ENCODE measurements at places on chromosomes 3 and 15.
A peak's percentile ranks its signal among the peaks of the same experiment; 100 is the strongest.

GRCh38 chr15:60531801-60532200 lies 52.9 kb upstream of the ICE2 start:
- DNase-seq = no peak

- no peak for DNase-seq
These were observed 1.7 kb upstream of the IFT57 start for GRCh38 chr3:108223928-108224327.

DNA sequence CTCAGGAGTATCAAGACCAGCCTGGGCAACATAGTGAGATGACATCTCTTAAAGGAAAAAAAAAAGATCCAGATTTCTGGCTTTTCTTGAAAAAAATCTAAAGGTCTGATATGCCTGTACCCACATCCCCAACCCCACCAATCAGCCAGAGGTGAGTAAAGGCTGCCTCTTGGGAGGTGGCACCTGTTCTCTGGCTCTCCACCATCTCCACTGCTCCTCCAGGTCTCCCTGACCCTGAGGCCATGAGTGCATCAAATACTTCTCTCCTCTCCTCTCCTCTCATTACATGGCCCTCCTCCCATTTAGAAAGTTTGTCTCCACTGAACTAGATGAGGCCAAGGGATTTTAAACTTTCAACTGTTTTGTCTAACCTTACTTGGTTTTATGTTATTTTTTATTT lies 5.2 kb downstream of the SIAH2 start:
- DNase-seq = no peak

GRCh38 chr15:55819397-55820034 lies 76.6 kb upstream of the PRTG start:
- no peak for DNase-seq

GRCh38 chr3:17945799-17946399 lies 203.5 kb upstream of the TBC1D5 start:
- DNase-seq = no peak

GRCh38 chr3:24006-24405 lies 172.6 kb upstream of the CHL1 start:
- DNase-seq = no peak

- no peak for DNase-seq
These were observed 29.1 kb downstream of the GPR15 start for GRCh38 chr3:98560911-98561310.

- no peak for DNase-seq
These were observed 33.2 kb upstream of the TSPAN3 start for GRCh38 chr15:77104155-77104554.

- DNase-seq = peak; percentile 64
These were observed 72.6 kb upstream of the ZBED2 start for GRCh38 chr3:111667621-111668239.

DNA sequence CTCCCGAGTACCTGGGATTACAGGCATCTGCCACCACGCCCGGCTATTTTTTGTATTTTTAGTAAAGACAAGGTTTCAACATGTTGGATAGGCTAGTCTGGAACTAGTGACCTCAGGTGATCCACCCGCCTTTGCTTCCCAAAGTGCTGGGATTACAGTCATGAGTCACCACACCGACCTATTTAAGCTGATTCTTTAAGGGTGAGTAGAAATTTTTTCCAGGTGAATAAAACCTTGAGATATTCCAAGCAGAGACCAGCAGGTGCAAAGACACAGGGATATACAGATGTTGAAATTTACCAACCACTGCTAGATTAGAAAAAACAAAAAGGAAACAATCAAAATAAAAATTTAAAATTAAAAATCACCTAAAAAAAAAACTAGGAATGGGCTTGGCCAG lies 74.4 kb upstream of the CHRNB4 start:
- DNase-seq = no peak

DNA sequence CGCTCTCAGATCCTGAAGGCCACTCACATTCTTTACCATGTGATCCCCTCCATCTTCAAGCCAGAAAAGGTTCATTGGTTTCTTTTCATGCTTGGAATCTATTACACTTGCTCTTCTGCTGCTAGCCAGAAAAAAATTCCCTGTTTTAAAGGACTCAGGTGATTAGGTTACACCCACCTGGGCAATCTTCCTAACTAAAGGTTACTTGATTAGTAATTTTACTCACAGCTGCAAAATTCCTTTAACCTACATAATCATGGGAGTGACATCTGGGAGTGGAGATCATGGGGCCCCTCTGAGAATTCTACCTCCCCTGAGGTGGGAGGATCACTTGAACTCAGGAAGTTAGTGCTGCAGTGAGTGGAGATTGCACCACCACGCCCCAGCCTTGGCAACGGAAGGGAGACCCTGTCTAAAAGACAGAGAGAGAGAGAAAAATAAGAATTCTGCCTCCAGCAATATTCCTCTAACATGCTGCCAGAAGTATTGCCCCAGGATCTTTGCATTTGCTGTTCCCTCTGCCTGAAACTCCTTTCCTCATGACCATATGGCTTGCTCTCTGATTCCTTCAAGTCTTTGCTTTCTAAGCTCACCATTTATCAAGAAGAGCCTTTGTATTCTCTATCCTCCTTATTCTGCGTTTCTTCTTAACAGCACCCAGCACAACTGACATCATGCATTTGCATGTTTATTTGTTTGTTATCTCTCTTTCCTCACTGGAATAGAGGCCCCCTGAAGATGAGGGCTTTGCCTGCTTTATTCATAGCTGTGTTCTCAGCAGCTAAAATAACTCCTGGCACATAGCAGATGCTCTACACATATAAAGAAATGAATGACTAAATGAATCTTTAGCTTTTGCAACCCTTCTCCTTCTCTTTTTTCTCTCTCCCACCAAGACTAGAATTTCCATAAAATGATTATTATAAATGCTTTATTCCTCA lies 68.2 kb downstream of the EDEM1 start:
- no peak for DNase-seq

DNA sequence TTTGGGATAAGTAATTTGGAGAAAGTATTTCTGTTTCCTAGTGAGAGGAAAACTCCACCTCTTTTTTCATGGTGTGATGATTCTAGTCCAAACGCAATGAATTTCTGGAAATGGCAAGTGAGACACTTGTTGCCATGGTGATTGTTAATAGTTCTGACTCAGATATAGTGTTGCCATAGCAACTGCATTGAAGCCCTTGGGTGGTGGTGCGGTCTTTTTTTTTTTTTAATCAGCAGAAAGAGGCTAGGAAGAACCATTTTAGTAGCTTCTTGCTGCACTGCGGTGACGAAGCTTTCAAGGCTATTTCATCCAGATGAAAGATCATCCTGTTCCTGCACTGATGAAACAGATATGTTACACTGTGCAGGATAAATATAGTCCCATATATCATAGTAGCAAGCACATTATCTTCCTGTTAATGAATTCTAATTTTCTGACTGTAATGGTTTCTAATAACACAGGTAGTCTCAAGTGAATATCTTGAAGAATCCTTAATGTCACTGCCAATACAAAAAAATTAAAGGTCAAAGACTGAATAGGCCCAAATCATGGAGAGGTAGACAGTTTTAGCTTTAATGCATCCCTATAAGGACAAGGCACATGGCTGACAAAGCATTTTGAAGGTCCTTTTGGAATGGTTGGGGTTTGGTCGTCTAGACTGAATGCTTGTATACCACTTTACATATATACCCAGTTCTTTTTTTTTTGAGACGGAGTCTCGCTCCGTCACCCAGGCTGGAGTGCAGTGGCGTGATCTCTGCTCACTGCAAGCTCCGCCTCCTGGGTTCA lies 125.1 kb upstream of the ZBTB20 start:
- no peak for DNase-seq

- no peak for DNase-seq
These were observed 21.9 kb downstream of the IL20RB start for GRCh38 chr3:136979684-136980083.

GRCh38 chr15:65082303-65082953 lies 5.9 kb downstream of the KBTBD13 start:
- DNase-seq = no peak

DNA sequence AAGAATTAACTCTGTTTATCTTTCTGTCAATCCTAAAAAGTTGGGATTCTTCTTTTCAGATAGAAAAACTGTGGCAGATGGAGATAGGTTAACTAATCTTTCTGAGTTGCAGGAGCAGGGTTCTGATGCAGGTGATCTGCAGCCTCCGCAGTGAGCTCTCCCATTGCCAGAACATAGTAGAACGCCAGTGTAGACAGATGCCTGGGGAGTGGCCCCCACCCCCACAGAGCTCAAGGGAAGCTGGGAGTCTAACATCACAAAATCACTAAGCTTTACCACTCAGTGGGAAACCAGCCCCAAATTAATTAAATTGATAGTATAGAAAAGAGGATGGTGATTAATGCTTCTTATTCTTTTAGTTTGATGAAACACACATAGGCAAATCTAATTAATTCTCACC lies 295.0 kb upstream of the ATP10A start:
- no peak for DNase-seq

GRCh38 chr3:115226844-115227445 lies 79.9 kb upstream of the ZBTB20 start:
- DNase-seq = no peak

DNA sequence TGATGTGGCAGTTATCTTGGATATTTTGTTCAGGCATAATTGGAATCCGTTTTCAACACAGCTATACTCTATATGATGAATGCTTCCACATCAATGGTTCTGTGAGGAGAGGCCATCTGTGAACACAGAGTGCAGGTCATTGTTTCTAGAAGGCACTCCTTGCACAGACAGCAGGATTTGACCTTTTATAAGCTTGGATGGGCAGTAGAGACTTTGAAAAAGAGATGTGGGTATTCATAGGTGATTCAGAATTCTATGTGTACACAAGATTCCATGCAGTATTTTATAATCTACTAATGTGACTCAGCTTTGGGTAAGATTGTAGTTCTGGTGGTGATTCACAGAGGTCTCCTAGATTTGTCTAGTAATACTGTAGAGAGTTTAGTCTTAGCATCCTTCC lies 12.5 kb downstream of the ARPP21 start:
- DNase-seq = no peak

DNA sequence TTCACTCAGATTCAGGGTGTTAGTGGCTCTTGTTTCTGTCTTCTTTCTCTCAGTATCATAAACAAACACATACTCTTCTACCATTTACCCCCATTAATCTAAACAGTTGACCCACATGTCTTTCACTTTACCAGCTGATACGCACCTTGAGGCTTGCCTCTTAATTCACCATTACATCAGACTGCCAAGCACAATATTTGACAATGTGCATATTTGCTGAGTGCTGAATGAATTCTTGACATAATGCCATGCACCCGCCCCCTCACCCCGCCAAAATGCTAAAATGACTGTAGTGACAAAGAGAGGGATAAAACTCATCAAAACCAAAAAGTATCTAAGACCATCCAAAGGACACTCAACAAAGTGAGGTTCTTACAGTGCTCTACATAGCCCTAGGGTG lies 57.4 kb downstream of the NGLY1 start:
- no peak for DNase-seq

DNA sequence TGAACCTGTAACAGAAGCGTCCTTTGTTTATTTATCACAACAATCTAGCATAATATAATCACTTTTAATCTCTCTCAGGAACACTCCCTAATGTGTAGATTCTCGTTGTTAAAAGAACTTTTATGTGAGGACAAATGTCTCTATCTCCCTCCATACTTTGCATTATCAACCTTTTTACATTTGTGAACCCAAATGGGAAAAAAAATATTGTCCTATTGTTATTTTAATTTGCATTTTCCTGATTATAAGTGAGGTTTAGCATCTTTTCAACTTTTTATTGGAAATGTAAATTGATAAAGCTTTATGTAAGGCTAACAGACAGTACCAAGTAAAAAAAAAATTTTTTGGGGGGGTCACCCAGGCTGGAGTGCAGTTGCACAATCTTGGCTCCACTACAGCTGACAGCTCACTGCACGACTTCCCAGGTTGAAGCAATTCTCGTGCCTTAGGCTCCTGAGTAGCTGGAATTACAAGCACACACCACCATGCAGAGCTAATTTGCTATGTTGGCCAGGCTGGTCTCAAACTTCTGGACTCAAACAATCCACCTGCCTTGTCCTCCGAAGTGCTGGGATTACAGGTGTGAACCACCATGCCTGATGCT lies 33.0 kb upstream of the DENND4A start:
- DNase-seq = no peak

GRCh38 chr3:46759239-46760167 lies 41.8 kb upstream of the PRSS50 start:
- DNase-seq = no peak

- no peak for DNase-seq
These were observed 56.4 kb downstream of the UMPS start for GRCh38 chr3:124786511-124787241.

DNA sequence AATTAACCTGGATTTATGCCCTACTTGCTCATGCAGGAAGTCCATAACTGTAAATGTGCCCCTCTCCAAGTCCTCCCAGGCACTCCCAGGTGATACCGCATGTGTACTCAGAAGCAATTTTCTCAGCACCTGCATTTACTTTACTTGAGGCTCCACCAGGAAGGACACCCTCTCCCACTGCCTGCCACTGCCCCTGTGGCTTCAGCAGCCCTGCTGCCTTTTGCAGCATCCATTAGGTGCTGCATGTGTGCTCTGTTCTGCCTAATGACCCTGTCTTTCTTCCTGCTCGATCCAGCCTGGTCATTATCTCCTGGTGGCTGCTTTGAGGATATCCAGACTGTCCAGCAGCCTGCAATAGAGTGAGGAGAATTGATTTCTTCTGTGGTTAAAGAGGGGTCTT lies 107.6 kb upstream of the SEMA6D start:
- no peak for DNase-seq

GRCh38 chr15:39747326-39747725 lies 35.3 kb downstream of the FSIP1 start:
- DNase-seq = no peak

- DNase-seq = no peak
These were observed 23.8 kb downstream of the RLBP1 start for GRCh38 chr15:89197503-89197971.

GRCh38 chr3:83873550-83873949 lies 1085.2 kb upstream of the CADM2 start:
- DNase-seq = no peak

GRCh38 chr3:129577366-129577765 lies 29.1 kb downstream of the PLXND1 start:
- no peak for DNase-seq

DNA sequence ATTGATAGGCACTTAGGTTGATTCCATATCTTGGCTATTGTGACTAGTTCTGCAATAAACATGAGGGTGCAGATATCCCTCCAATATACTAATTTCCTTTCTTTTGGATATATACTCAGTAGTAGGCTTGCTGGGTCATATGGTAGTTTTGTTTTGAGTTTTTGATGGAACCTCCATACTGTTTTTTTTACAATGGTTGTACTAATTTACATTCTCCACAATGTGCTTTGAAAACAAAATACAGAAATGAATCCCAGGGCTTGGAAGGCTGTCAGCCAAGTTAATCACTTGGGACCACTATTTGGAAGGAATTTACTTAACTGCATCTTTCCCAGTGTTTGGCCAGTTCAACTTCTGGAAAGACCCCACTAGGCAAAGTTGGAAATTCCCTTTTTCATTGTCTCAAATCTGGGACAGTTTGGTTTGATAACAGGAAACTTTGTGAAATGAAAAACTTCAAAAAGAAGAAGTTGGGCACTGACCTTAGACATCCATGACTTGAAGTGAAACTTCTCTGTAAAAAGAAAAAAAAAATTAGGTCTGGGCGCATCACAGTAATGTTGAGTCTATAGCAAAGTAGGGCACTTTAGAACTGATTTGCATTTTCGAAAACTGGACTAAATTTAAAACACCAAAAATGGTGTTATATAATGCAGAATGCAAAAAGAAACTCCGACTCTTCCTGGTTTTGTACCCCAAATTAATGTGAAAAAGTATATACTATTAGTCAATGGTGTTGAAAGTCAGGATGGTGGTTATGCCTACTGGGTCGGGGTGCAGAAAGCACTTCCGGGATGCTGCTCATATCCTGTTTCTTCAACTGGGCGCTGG lies 6.0 kb downstream of the CTSH start:
- DNase-seq = no peak

Measured in stimulated activated CD4-positive, alpha-beta T cell treated with anti-CD3 and anti-CD28 coated beads, Interleukin-1b, Interleukin-23, amount 100 ng/mL, for 4 hours (primary cell).